ENCODE measurements at places on chromosomes 16 and 17.
A peak's percentile ranks its signal among the peaks of the same experiment; 100 is the strongest.

DNA sequence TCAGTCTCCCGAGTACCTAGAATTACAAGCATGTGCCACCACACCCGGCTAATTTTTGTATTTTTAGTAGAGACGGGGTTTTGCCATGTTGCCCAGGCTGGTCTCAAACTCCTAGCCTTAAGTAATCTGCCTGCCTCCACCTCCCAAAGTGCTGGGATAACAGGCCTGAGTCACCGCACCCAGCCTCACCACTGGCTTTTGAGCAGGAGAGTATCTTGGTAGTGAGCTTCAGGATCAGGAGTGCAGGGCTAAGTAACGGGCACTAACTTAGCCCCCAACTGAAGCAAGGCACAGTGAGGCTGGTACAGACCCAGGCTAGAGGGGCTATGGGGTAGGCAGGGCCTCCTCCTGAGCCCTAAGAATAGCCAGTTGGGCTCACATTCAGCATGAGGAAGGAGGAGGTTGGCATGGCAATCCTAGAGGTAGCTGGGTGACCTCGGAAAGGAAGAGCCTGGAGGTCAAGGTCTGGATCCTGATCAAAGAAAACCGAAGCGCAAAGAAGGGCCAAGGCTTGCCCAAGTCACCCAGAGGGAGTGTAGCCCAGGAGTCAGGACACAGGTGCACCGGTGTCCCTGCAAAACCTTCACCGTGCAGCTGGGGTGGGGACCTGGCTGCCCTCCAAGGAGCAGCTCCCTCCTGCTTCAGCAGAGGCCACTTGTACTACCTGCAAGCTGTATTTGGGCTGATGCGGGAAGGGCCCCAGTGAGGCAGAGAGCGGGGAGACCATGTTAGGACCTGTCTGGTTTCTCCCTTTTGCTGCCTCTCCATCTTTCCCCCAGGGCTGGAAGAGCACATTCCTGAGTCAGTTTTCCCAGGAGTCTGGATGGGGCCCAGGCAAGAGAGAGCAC lies 1.3 kb upstream of the ADGRG5 start:
- DNase-seq: peak; percentile 5

GRCh38 chr16:89861648-89862047 lies 11.7 kb upstream of the TCF25 start:
- no peak for DNase-seq

DNA sequence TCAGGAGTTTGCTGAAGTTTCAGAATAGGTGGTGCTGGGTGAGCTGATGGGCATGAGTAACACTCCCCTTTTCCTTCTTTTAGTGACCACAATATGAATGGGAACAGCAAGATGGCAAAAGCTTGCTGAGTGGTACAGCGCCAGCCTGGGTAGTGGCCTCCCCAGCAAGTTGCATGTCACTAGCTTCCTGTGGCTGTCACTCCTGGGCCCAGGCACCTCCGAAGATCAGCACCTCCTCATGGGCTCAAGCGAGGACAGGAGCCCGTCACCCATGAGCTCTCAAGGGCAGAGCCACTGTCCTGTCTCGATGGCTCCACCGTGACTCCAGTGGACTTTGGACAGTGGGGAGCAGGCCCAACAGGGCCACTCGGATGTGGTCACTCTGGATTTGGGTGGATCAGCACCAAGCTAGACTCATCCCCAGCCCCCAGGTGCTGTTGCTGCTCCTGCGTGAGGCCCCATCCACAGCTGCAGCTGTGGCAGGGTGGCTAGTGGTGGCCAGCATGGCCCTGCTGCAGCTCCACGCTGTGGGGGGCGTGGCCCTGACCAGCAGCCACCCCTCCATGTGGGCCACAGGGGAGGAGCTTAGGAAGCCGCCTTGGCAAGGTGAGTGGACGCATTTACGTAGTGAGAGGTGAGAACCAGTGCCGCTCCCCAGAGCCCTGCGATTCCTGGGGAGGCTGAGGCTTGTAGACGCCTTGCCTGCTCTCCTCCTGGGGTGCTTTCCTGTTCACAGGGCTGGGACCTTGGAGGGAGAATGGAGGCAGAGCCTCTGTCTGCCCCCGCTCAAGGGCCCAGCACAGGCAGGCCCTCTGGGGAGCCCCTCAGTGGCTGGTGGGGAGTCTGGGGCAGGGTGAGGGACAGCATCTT lies 13.6 kb upstream of the DNASE1 start:
- no peak for DNase-seq

DNA sequence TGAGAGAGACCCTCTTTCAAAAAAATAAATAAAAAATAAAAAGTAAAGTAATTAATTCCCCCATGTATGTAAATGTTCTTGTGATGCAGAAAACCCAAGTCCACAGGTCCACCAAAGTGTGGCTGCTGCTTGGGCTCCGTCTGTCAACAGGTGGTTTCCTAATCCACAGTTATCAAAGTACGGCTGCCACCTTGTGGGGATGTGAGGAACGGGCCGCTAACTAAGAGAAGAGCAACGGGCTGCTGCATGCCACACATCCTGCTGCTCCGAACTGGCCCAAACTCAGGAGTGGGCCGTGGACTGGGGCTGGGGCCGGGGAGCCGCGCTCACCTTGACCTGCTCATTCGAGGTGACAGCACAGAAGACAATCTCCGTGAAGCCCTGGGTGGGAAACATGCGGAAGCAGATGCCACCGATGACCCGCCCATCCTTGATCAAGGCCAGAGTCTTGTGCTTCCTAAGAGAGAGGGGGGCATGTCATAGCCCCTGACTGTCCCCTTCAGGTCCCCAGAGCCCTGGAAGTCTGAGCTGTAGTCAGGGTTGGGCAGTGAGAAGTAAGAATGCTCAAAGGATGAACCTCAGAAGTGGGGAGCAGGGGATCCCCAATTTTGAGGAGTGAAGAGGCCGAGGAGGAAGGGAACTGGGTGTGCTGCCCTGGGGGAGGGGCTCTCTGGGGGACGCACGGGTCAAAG lies 4.3 kb downstream of the KAT2A start:
- DNase-seq: peak; percentile 58

DNA sequence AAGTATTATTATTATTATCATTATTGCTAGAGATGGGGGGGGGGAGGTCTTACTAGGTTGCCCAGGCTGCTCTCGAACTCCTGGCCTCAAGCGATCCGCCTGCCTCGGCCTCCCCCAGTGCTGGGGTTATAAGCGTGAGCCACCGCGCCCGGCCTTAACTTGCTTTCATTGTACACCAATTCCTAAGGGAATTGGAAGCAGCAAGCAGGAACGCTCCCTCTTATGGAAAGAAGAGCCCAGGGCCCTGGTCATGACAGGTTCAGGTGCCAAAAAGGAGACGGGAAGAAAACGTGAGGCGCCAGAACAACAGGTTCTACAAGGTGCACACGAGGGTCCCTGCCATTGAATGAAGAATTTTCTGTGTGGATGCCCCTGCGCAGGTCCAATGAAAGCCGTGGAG lies 540 bp upstream of the RPL38 start:
- DNase-seq: no peak

- no peak for DNase-seq
Measured at GRCh38 chr16:72437891-72438290, 265.9 kb upstream of the PMFBP1 start.

DNA sequence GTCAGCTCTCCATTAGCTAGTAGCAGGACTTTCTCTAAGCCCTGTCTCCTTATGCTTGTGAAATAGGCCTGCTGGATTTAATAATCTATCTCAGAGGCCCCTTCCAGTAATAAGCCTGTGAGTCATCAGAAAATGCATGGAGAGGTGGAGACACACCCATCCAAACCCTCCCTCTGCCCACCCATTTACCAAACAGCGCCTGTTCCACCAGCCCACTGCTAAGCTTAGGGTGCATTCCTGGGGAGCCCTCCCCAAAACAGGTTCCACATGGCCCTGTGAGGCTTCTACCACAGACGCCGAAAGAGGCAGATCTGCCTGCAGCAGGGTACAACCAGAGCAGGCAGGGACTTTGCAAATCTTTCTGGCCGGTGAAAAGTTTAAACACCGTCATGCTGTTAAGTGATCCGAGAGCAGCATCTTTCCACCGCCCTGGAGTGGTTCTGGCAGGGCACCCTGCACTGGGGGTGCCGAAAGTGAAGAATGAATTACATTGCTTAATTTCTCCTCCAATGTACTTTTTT lies 99.3 kb downstream of the GAS7 start:
- no peak for DNase-seq

- DNase-seq: peak; percentile 72
Measured at GRCh38 chr17:29568331-29569244, at the start of gene TP53I13. Gene TP53I13 (plus strand): TSS chr17:29568701. CDS start chr17:29568759, 58 bp downstream.

GRCh38 chr16:31427441-31428278 lies 500 bp downstream of the COX6A2 start:
- no peak for DNase-seq

DNA sequence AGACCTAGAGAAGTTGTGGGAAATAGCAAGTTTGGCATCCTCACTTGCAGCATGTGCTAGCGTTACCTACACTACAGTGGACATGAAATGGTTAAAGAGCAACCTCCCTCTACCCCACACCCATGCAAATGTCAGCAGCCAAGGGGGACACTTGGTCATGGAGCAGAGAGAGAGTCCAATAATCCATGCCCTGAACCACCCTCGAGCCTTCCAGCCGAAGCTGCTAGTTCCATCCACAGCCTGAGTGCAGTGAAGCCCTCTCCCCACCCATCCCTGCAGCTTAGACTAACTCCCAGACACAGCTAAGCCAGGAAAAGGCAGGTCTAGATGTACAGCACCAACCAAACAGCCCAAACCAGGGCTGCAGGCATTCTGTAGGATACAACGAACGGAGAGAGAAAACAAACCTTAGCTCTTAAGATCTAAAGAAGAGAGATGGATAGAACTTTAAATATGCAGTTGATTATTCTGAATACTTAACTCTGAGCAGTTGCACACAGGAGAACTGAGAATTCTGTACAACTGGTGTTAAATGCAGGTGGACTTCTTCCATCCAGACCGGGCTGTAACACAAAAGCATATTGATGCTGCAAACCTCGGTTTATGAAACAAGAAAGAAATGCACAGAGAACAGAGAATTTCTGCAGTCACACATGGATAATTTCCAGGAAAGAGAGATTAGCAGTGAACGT lies 93.8 kb downstream of the SALL1 start:
- no peak for DNase-seq

DNA sequence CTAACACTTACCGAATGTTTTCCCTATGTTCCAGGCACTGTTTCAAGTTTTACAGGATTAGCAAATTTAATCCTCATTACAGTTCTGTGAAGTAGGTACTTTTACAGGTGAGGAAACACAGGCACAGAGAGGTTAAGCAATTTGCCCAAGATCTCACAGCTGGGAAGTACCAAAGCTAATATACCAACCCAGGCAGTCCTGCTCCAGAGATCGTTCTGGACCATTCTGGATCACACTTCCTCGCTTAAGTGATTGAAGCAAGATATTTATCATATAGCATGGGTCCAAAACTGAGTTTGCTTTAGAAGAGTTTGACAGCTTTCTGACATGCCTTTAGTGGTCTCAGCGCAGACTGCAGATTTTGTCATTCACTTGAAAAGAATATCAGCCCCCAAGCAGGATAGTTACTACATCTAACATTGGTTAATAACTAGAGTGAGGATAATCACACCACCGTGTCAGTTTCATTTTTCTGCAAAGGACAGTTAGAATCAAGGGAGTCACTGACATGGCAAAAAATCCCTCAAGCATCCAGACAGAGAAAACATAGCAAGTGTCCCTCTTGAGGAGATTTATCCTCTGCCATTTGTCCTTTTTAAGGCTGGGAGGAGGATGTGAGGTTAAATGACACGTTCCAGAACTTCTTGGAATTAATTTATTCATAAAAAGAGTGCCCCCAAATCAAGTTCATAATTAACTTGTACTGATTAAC lies 5.1 kb downstream of the HS3ST3B1 start:
- DNase-seq: no peak

- DNase-seq: no peak
Measured at GRCh38 chr16:54991525-54991924, 60.9 kb downstream of the IRX5 start.

DNA sequence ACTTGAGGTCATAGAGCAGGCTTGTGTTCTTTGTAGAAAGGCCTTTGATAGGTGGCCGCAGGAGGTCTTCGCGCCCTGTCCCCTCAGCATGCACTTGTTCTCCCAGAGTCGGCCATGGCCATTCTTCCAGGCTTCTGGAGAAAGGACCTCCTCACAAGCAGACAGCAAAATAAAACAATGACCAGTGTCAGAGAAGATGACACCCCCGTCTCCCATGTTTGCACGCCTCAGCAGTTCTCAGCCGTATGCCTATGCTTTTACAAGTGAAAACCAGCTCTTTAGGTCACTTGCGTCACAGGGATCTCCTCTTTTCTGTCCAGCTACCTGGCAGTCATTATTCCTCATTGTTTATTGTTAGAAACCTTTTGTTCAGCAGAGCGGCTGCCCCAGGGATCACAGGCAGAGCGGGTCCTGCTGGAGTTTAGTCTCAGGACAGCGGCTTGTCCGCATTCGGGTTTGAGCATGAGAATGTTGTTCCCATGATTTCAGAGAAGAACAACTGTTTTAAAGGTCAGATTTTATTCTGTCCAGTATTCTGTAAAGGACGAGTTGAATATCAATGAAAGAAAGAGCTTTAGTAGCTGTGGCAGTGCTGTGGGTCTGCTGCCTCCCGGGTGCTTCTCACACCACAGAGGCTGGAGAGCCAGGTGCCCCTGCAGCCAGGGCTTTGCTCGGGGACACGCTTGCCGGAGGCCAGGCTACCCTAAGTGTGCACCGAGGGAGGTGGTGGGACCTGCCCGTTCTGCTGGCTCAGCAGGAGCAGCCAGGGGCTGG lies 123.9 kb downstream of the RPTOR start:
- DNase-seq: no peak

DNA sequence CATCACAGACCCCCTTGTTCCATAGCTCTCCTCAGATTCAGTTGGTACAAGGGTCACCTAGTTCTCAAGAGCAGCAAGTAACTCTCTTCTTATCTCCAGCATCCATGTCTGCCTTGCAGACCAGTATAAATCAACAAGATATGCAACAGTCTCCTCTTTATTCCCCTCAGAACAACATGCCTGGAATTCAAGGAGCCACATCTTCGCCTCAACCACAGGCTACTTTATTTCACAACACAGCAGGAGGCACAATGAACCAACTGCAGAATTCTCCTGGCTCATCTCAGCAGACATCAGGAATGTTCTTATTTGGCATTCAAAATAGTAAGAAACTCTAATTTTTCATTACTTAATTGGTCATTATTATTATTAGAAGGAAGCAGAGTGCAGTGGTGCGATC lies 32.4 kb downstream of the NQO1 start:
- DNase-seq: no peak

GRCh38 chr17:16623282-16623681 lies 30.4 kb downstream of the ZNF624 start:
- no peak for DNase-seq

DNA sequence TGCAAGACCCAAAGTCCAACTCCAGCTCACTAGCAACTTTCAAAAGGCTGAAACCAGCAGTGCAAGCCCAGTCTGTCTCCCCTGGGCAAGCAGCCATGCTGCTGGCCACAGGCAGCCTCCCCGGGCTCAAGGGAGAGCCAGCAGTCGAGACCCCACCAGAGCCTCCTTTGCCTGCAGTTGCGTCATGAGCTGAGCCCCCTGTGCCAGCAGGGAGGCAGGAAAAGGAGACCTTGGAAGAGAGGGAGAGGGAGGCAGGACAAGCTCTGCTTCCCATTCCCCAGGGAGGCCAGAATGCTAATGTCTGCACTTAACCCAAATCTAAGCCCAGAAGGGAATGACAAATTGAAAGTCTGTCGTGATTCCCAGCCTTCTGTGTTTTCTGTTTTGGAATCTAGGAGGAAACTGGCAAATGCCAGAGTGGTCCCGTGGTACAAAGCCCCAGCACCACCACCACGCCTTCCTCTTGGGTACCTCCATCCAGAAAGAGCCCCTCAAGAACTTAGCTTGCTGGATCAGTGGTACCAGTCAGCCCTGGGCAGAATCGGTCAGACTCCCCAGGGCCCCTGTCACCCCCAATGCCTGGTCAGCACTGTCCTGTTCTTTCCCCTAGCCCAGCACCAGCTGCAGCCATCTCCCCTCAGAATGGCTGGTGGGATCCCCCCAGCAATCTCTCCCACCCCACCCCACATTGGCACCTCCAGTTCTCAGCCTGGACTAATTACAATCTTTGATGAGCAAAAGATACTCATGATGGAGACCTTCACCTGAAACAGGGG lies 99.3 kb upstream of the TNRC6C start:
- no peak for DNase-seq
